ENCODE measurements at places on chromosomes 5 and 9.

DNA sequence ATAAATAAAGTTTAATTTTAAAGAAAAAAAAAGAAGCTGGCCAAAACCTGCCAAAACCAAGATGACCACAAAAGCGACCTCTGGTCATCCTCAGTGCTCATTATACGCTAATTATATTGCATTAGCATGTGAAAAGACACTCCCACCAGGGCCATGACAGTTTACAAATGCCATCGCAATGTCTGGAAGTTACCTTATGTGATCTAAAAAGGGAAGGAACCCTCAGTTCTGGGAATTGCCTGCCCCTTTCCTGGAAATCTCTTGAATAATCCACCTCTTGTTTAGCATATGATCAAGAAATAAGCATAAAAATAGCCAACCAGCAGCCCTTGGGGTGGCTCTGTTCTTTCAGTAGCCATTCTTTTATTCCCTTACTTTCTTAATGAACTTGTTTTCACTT is 178.3 kb upstream of the MAP1B start:
- no peak for DNase-seq

DNA sequence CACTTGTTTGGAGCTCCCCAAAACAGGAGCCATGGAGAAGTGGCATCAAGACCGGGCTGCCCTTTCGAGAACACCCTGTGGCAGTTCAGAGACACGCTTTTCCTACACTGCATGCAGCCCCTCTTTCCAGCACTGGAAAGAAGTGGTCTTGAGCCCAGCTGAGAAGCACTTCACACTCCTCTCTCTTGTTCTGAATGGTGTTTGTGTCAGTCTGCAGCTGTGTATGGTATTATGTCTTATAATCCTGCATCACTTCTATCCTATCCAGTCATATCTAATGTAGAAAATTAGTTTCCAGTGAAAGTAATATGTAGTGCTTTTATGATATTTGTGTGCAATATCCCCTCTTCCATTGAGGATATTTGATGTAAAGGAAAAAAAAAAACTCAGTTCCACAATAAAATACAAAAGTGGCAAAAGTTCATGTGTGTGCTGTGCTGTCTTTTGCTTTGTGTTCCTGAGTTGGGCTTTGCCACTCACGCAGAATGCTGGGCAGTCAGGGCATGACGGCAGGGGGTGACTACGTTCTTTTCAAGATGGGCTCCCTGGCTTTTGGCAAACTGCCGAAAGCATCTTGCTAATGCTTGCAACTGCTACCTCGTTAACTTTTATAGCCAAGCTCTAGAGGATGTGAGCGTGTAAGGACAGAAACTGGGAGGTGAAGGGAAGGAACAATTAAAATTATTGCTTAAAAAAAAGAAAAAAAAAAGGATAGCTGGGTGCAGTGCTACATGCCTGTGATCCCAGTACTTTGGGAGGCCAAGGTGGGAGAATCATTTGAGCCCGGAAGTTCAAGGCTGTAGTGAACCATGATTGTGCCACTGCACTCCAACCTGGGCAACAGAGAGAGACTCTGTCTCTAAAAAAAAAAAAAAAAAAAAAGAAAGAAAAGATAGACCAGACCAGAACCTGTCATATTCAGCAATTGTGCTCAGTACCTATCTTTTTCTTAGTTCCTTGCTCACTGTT is 102.2 kb downstream of the MAP1B start:
- DNase-seq = no peak

GRCh38 chr5:72167257-72167656 is 60.0 kb downstream of the MAP1B start:
- DNase-seq = no peak

DNA sequence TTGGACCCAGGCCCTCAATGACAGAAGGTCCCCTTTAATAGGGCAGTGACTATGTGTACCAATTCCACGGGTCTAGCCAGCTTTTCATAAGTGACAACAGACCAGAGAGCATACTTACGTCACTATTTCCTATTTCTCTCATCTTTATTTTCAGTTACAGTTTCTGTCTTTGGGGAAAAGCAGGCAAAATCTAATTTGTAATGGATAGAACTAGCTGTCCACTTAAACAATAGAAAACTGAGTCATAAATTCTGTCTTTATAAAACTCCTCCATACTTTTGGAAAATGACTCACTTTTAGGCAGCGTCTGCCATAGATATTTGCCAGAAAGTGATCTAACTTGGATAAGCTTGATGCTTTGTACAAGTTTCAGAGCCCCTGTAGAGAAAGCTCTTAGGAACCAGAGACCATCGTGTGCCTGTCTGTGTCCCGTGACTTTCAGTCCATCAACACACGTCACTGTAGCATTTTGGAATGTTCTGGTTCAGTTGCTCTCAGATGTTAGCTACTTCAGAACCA is 101.9 kb downstream of the F2RL2 start:
- no peak for DNase-seq

DNA sequence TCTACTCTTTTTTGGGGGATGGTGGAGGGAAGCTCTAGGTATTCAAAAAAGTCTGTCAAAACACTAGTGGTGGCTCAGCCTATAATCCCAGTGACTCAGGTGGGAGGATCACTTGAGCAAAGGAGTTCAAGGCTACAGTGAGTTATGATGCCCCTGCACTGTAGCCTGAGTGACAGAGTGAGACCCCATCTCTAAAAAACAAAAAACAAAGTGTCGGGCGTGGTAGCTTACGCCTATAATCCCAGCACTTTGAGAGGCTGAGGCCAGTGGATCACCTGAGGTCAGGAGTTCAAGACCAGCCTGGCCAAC is 15.8 kb upstream of the SLC35D2 start:
- no peak for DNase-seq

DNA sequence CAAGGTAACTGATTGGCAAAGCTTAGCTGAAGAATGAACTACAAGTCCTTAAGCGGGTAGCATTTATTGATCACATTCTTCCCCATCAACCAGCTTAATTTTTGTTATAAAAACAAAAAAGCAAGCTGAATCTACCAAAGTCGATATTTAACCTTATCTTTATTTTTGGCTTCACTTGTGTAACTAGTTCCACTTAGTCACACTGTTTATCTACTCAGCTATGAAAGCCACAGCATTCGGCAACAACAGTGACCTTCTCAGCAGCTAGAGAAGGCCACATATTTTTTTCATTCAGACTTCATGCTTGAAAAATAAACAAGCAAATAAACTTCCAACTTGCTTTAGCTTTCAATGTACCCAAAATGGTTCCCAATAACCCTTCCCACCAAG is 69.4 kb downstream of the KLHL3 start:
- DNase-seq = no peak

GRCh38 chr9:87766697-87767096 is 40.8 kb downstream of the CTSL start:
- no peak for DNase-seq

GRCh38 chr5:95595289-95595931 is 24.5 kb upstream of the GPR150 start:
- no peak for DNase-seq

- no peak for DNase-seq
Measured at GRCh38 chr5:169584998-169585451, 1.5 kb downstream of the SPDL1 start.

GRCh38 chr9:129319076-129319937 is 141.2 kb upstream of the IER5L start:
- no peak for DNase-seq

DNA sequence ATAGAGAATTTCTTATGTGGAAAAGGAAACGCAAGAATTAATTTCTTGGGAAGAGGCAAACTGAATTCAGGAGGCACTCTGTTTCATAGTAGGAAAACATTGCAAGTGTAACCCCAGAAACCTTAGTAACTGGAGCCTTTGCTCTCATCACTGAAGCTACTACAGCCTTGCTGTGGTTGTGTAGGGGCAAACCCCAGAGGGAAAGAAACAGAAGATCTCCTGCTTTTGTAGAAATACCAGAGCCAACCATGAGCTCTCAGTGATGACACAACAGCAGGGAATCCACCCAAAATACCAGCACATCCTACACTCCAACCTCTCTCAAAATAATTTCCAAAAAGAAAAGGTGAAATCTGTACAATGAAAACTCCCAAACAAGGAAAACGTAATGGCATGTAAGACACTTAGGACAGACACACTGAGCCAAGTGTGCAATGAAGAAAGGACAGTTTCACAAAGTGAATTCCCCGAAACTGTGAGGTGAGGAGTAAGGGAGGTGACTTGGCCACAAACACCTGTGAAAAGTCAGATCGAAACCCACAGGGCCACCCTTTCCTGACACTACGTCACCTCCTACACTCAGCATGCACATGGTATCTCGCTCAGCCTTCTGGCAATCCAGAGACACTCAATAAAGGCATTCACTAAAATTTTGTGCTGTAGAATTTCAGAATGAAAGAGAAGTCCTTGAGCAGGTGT is 8.5 kb upstream of the ACSL6 start:
- DNase-seq = peak; percentile 59
